ENCODE measurements at places on chromosomes 4 and X.

DNA sequence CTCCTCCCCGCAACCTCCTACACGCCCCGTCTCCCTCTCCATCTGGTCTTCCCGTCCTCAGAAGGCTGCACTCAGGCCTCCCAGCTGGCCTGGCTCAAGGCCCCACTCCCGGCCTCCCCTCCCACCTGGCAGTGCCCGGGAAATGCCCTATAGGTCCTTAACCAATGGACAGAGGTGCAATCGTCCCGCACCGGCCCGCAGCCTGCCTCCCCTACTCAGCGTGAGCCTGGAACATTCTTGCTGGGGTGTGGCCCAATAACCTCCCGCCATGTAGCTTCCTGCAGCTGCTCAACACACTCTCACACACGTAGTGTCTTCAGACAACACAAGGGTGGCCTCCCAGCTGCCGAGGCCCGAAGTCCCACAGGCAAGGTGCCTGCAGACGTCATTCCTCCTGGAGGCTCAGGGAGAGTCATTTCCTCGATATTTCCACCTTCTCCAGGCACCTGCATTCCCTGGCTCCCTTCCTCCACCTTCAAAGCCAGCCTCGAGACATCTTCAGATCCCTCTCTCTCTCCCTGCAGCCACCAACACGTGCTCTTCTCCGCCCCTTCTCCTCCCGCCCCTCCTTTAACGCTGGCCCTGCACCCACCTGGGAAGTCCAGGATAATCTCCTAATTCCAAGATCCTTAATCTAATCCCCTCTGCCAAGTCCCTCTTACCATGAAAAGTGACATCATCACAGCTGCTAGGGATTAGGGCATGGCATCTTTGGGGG lies 56.2 kb downstream of the ADRA2C start:
- DNase-seq: no peak

DNA sequence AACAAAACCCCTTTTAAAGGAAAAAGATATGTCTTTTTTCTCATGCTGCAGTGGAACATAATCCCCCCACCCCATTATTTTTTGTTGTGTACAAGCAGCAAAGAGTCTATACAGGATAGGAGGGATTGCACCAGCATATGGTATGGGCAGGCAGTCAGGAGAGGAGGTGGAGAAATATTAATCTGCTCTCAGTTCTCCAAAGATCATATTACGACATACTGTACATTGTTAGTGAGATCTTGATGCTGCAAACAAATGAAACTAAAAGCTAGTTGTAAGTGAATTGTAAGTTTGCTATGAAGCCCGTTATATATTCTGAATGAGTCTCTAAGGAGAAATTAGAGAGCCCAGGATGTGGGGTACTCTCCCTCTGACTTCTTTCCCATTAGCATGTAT lies 75.3 kb downstream of the RAPGEF2 start:
- no peak for DNase-seq

DNA sequence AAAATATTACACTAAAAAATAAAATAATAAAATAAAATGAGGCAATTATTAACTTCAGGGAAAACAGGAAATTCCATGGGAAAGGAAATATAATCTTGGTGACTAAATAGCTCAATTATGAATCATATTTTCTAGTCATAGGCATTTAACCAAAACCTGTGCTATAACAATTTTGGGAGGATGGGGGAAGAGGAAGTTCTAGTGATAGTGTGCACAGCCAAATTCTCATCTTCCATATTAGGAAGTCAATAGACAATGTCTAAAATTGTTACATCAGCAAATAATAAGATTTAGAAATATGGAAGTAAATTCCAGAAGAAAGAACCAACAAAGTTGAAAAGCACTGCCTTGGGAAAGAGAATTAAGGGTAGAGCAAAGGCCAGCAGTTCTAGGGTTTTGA lies 2.8 kb downstream of the AWAT2 start:
- no peak for DNase-seq

DNA sequence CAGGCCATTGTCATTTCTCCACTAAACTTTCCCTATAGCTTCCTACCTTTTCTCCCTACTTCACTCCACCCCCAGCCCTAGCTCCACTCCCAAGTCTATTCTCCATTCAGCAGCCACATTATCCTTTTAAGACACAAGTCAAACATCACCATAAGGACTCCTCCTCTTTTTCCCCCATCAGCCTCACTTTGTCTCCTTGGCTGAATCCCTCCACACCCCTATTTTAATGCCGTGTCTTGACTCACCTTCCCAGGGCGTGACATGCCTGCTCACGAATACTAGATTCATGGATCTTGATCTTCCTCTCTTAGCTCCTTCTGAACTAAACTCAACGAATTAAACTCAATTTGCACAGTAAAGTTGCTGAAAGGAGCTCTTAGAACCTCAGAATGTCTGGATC lies 281.9 kb downstream of the PTTG2 start:
- DNase-seq: no peak

GRCh38 chr4:158819942-158820786 lies 51.3 kb downstream of the FNIP2 start:
- DNase-seq: no peak

DNA sequence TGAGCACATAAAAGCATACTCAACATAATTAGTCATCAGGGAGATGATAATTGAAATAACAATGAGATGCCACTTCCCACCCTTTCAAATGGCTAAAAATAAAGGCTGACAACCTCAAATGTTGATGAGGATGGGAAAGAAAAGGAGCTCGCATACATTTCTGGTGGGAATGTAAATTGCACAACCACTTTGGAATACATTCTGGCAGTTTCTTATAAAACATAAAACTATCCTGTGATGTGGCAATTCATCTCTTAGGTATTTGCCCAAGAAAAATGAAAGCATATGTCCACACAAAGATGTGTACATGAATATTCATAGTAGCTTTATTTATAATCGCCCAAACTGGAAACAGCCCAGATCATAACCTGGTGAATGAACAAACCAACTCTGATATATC lies 687 bp upstream of the ZNF275 start:
- DNase-seq: no peak

DNA sequence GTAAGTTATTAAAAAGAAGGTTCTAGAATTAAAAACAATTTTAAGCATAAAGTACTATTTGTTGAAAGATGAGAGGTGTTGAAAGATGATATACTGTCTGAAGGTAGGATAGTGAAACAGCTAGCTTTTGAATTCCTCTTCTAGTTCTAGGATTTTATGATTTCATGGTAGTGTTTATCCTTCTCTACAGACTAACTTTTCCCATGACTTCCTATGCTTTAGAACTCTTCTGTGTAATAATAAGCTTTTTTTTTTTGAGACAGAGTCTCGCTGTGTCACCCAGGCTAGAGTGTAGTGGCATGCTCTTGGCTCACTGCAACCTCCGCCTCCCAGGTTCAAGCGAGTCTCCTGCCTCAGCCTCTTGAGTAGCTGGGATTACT lies 96.0 kb upstream of the NUDT6 start:
- no peak for DNase-seq

GRCh38 chr4:158775091-158775651 lies 6.3 kb downstream of the FNIP2 start:
- DNase-seq: no peak

DNA sequence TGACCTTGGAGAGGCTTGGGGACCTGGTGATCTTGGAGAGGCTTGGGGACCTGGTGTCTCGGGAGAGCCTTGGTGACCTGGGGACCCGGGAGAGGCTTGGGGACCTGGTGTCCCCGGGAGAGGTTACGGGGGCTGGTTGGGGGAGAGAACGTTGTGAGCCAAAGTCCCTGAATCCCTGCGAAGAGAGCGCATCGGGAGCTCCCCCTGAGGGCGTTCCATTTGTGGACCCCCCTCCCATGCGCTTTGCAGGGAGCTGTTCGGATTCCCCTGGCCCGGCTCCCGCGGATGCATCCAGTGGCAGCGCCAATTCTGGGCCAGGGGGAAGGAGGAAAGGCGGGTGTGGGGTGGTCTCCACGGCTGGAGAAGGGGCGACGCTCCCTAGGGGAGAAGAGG lies 13.3 kb downstream of the SHOX start:
- no peak for DNase-seq

DNA sequence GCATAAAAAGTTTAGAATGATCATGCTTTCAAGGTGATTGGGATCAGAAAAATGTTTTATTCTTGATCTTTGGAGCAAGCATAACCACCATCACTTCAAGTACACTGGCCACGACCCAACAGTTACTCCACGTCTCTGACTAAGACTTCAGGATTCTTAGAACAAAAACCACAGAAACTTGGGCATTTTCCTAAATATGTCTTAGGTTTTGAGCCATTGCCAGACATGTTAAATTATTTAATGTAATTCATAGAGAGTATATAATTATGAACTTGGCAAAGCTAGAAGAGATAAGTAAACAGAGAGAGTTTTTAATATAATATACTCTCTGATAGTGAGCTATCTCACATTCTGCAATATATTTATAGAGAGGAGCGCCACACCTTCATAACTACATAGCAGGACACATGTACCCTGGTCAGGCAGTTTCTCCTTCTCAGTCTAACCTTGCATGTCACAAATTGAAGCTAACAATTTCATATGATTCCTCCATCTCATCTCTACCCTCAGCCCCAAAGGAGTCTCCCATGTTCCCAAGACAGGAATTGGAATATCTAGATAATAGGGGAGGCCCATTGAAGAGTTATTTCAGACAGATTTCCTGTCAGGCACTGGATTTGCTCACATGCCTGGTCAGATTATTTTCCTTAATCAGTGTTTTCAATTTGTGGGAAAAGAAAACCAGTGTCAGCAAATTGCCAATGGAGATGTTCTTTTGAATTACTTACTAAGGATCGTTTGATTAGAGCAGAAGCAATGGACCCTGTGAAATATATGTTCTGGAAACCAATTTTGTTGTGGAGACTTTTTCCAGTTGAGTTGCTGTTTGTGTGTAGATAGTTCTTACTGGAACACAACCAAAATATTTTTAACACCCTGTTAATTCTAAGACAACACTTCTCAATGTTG lies 61.7 kb upstream of the GUCY1A1 start:
- DNase-seq: no peak

DNA sequence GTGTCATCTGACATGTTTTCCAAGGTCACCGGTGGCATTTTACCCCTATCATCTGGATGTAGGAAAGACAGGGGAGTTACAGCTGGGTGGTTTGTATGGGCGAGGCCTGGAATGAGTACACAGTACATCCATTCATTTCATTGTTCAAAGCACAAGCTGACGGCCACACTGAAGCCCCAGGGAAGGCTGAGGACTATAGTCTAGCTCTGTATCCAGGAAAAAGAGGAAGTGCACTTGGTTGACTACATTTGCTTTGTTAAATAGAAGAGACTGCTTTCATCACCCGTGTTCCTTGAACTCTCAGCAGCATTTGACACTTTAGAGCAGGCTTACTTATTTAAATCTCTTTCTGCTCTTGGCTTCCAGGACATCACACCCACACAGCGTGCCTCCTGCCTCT lies 1041.0 kb upstream of the TENM3 start:
- DNase-seq: no peak

- no peak for DNase-seq
These were observed 212.5 kb upstream of the DKK2 start for GRCh38 chr4:107248571-107248970.

DNA sequence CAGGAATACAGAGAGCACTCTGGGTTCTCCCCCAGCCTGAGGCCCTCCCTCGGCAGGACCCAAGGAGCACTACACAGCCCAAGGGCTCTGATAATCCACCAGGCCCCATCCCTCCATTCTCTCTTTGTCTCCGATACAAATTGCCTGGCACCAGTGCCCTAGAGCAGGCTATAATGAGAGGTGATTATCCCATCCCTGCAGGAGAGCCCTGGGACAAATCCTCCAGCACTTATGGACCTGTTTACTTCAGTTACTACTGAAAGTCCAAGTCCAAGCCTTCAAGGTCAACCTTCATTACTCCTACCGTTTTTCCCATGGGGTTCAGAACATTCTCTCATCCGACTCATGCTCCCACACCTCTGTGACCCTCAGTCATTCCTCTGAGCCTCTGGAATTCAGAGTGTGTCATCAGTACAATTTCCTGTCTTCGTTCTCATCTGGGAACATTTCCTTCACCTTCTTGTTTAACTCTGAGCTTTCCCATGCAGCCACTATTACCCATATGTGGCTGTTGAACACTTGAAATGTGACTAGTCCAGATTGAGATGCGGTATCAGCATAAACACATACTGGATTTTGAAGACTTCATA lies 299.0 kb downstream of the RAPGEF2 start:
- DNase-seq: no peak
